ENCODE measurements at places on chromosomes 11 and 22.

DNA sequence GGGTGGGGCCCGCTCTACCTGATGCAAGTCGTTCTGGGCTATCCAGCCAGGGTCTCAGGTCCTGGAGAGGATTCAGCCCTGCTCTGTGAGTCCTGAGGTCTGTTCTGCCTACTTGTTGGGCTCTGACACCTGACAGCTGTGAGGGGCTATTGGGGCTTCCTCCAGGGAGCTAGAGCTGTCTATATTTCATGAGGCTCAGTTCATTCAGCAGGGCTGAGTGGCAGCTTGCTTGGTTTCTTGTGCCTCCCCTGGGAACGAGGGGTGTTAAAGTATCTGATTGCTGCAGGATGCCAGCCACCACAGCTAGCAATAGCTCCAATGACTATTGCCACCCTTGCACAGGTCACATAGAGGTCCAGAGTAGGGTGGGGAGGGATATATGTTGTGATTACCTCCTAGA lies 26.7 kb downstream of the INSC start:
- no peak for DNase-seq

- DNase-seq, result no peak
These were observed 126.8 kb downstream of the PHF21B start for GRCh38 chr22:44883011-44883421.

- DNase-seq, result peak; percentile 66
These were observed 387.1 kb downstream of the SOX6 start for GRCh38 chr11:15969281-15969680.

DNA sequence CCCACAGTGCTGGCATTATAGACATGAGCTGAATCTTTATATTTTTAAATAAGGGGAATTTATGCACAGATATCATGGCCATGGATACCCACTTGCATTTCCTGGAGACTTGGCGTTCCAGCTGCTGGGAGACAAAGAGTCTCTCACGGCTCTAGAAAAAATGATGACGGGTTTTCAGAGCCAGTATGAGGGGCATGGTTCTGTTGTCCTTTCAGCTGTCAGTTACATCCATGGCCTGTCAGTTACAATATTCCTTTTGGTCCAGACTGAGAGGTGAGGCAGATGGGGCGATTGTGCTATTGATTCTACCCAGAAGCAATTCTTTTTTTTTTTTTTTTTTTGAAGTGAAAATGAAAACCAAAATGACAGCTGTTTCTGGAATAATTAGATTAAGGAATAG lies 29.7 kb downstream of the USH1C start:
- no peak for DNase-seq

DNA sequence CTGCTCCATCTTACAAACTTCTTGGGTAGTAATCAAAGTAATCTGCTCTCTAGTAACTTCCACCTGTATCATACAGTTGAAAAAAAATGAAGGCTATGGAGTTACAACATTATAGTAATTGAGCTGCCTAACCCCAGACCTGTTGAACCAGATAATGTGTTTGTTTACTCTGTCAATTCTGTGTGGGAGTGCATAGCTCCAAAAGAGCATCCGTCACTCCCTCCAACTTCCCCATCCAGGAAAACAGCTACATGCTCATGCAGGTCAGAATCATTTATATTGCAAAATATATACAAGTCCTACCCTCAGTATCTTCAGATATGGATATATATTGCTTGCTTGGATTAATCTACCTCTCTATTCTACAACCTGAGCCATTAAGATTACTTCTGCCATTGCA lies 244.0 kb upstream of the ANO5 start:
- DNase-seq, result no peak

- no peak for DNase-seq
These were observed at the start of gene SLC22A8 for GRCh38 chr11:63015521-63016215. TSS of gene SLC22A8 (minus strand) at chr11:63015841. CDS start at chr11:63014958, 883 bp downstream.

- no peak for DNase-seq
These were observed 28.0 kb downstream of the MOB2 start for GRCh38 chr11:1458340-1459218.

- no peak for DNase-seq
These were observed 6.0 kb downstream of the MALAT1 start for GRCh38 chr11:65504674-65505465.

GRCh38 chr22:39527481-39527961 lies 5.0 kb downstream of the RPS19BP1 start:
- DNase-seq, result peak; percentile 43

GRCh38 chr11:111011275-111011594 lies 234.3 kb upstream of the POU2AF2 start:
- DNase-seq, result no peak

- no peak for DNase-seq
These were observed 202.8 kb upstream of the MTNR1B start for GRCh38 chr11:92766698-92767097.

DNA sequence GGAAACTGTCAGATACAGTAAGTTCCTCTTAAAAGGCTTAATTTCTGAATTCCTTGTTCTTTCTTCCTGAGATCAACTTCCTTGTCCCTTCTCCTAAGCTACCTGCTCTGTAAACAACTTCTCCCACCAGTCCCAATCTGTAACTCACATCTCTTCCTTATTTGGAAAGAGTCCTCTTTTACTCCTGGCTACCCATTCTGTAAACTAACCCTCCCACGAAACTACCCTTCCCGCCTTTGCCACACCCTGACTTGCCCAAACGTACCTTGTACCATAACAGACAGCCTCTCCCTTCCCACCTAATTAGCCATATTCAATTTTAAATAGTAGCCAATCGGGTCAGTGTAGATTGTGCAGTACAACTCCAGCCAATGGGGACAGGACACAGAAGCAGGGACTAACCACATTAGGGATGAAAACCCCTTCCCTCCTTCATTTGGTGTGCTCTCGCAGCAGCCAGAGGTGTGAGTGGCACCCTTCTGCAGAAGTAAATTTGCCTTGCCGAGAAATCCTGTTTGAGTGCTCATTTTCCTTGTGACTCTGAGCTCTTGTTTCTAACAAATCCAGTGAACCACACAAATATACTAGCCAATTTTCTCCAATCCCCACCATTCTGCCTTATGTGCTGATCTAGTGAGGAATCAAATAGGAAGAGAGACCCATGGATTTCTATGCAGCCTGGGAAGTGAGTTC lies 49.5 kb downstream of the ZNF280B start:
- no peak for DNase-seq

DNA sequence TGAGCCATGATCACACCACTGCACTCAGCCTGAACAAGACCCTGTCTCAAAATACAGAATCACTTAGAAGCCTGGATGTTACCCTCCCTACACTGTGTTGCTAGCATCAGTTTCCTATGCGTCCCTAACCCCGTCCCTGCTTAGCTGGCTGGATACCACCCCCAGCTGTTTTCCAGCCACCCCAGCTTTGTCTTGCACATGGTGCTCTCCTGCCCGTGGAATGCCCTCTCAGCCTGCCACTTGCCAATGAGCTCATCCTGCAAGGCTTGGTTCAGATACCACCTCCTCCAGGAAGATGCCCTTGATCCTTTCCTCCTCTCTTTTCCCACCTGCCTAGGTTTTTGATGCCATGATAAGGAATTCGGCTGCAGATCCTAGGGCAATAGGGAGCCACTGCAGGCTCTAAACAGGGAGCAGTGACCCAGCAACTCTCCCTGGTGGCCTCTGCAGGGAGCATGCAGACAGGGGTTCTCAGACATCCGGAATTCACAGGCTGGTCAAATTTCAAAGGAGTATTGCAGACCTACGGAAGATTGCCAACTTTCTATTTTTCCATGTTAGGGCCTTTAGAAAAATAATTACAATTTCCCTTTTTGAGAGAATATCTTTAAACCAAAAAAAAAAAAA lies 52.7 kb upstream of the WNT7B start:
- no peak for DNase-seq

GRCh38 chr11:45444796-45445195 lies 158.7 kb upstream of the SYT13 start:
- no peak for DNase-seq

GRCh38 chr11:16318320-16318719 lies 38.0 kb downstream of the SOX6 start:
- DNase-seq, result no peak

- DNase-seq, result no peak
These were observed 11.9 kb downstream of the SHANK3 start for GRCh38 chr22:50684501-50684900.

DNA sequence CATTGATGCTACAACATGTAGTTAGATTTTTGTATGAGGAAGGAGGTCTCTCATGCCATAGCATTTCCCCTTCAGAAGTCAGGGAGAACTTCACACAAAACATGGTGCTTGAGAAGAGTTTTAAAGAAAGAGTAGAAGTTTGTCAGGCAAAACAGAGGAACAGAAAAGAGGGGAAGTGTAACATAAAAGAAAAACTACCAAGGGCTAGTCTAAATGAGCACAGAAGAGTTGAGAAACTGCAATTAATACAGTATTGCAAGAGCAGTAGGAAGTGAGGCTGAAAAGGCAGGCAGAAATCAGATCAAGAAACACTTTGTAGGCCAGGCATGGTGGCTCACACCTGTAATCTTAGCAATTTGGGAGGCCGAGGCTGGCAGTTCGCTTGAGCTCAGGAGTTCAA lies 61.0 kb downstream of the FAM168A start:
- no peak for DNase-seq

- DNase-seq, result no peak
These were observed 67.2 kb upstream of the BMAL1 start for GRCh38 chr11:13210424-13210823.

- no peak for DNase-seq
These were observed 129.1 kb upstream of the ARHGAP42 start for GRCh38 chr11:100557830-100558611.

- DNase-seq, result no peak
These were observed 18.1 kb downstream of the MRGPRD start for GRCh38 chr11:68962527-68963250.

GRCh38 chr11:134528453-134528852 lies 116.4 kb upstream of the B3GAT1 start:
- DNase-seq, result no peak
